ENCODE measurements at places on chromosomes 16 and 17. TPM values are rescaled to one million over a fixed set of nuclear protein-coding genes. Genes with fewer than 3 reads are reported as not detected.
A peak's percentile ranks its signal among the peaks of the same experiment; 100 is the strongest.

Gene CA10
- 0.30 TPM for total RNA-seq

Gene CSH2
- not detected for total RNA-seq

Gene RSKR
- total RNA-seq = 28.2 TPM

Gene KRTAP4-16
- not detected for total RNA-seq

Gene ABCA5
- total RNA-seq = 17.5 TPM

Gene FNDC8
- not detected for total RNA-seq

Gene HASPIN
- total RNA-seq = 31.2 TPM

DNA sequence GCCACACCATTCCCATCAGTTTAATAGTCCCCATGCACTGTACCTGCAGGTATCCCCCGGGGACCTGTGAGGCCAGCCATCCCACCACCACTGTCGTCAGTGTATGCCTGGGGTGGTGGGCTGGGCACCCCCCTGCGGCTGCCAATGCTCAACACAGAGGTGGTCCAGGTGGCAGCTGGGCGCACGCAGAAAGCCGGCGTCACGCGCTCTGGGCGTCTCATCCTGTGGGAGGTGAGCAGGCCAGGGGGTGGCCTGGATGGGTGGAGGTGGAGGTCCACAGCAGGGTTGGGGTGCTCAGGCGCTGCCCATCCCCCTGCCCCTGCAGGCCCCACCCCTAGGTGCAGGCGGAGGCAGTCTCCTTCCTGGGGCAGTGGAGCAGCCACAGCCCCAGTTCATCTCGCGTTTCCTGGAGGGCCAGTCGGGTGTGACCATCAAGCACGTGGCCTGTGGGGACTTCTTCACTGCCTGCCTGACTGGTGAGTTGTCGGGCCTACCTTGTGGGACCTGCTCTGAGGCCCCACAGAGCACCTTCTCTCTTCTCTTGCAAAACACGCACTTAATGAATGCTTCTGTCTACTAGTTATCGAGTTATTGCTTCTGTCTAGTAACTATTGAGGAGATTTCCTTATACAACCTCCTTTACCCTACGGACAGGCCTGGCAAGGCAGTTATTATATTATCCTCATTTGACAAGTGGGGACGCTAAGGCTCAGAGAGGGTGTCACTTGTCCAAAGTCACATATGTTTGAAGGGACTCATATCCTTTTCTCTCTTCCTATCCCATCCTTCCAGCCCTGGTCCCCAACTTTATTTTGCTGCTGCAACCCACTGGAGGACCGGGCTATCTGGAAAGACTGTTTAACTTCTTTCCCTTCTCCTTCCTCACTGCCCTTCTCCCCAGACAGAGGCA lies 5.8 kb upstream of the TRAF4 start:
- no peak overlapping the region for H3K4me3 ChIP-seq
- peaks cover 21% of the 10 kb centered on the region for H3K36me3 ChIP-seq

DNA sequence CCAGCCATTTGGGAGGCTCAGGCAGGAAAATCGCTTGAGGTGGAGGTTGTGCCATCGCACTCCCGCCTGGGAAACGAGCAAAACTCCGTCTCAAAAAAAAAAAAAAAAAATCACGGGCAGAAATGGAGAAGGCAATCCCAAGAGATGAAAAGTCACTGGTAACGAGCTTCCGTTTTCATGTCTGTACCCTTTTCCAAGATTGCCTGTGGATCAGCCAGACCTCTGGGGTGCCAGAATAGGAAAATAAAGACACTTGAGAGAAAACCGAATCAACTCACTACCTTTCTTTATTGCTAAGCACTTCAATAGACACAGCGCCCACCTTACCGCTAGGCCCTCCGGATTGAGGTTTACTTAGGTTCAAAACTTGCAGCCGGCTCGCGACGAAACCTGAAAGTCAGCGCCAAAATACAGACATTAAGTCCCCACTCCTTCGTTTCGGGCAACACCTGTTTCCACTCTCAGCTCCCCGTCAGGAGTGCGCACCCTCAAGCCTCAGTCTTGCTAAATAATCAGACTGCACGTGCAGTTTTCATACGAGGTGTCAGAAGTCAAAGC lies 970 bp upstream of the TRAF7 start:
- H3K4me1 ChIP-seq = peaks cover 46% of the 10 kb centered on the region

DNA sequence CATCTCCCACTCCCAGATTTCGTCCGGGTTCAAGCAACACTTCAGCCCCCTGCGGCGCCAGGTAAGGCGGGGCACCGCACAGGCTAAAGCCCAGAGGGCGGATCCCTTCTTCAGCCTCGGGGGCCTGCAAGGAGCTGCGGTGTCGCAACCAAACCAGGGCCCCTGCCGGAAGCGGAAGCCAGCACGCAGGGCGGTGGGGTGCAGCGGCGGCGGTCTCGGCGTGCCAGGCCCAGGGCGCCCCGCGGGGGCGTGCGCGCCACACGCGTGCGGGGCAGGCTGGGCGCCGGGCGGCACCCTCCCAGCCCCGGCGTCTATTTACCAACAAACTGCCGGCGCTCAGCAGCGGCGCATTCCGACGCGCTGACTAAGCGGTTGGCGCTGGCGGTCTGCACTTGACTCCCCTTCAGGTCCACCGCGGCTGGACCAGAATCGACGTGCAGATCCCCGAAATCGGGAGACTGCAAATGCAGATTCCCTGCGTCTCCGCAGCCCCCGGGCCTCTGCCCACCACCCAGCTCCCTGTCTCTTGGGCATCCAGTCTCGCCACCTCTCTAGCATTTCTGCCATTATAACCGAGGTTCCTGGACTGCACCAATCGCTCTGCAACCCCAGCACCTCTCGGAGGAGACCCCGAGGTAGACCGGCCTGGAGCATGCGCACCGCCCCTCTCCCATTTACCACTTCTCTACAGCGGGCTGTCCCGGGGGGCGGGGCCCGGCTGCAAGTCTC lies 421 bp upstream of the DLX4 start:
- H3K4me3 ChIP-seq = peak overlapping the region; percentile 76
- peak; percentile 84 for DNase-seq
- H3K4me1 ChIP-seq = peaks cover 34% of the 10 kb centered on the region
- peak overlapping the region; percentile 50 for H3K27ac ChIP-seq
- H3K36me3 ChIP-seq = peaks cover 2% of the 10 kb centered on the region

- no peak overlapping the region for H3K27ac ChIP-seq
- H3K27me3 ChIP-seq = no peaks in the 10 kb centered on the region
- no peak for DNase-seq
- no peaks in the 10 kb centered on the region for H3K36me3 ChIP-seq
Observed at GRCh38 chr16:52827456-52827855, 225.2 kb downstream of the CHD9NB start.

DNA sequence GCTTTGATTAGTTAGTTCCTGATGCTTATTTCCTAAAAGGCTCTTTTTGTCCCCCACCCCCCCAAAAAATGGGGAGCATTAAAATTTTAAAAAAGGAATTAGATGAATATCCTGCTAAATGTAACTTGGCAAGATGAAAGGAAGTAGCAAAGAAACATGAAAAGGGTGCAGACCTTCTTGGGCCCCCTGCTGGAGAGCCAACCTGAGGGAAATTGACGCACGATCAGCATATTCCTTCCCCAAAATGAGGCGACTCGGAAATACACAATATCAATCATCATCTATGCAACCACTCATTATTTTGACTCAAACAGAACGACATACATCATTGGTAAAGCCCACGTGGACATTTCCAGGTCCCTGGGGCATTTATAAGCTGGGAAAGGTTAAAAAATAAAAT lies 59.7 kb downstream of the GRIN2A start:
- no peak overlapping the region for H3K27ac ChIP-seq
- no peak overlapping the region for H3K4me3 ChIP-seq
- no peaks in the 10 kb centered on the region for H3K27me3 ChIP-seq
- no peaks in the 10 kb centered on the region for H3K4me1 ChIP-seq

DNA sequence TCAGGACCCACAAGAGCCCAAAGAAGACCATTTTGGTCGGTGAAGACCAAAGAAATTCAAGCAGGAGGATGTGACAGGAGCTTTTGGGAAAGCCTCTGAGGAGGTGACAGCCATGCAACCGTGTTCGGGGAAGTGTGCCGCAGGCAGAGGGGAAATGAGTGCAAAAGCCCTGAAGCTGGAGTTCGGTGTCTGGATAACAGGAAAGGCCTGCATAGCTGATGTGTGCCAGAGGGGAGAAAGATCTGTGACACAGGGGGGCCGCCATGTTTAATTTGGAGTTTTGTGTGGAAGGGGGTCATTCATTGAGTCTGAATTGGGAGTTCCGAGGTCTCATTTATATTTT lies 870 bp upstream of the ZC3H7A start:
- no peaks in the 10 kb centered on the region for H3K27me3 ChIP-seq
- peaks cover 58% of the 10 kb centered on the region for H3K4me1 ChIP-seq
- H3K36me3 ChIP-seq = peaks cover 21% of the 10 kb centered on the region
- H3K4me3 ChIP-seq = peak overlapping the region; percentile 92

- peaks cover 12% of the 10 kb centered on the region for H3K4me1 ChIP-seq
- H3K36me3 ChIP-seq = no peaks in the 10 kb centered on the region
- no peak overlapping the region for H3K27ac ChIP-seq
- H3K4me3 ChIP-seq = no peak overlapping the region
- H3K27me3 ChIP-seq = no peaks in the 10 kb centered on the region
Observed at GRCh38 chr16:83715217-83715920, 92.4 kb upstream of the HSBP1 start.

DNA sequence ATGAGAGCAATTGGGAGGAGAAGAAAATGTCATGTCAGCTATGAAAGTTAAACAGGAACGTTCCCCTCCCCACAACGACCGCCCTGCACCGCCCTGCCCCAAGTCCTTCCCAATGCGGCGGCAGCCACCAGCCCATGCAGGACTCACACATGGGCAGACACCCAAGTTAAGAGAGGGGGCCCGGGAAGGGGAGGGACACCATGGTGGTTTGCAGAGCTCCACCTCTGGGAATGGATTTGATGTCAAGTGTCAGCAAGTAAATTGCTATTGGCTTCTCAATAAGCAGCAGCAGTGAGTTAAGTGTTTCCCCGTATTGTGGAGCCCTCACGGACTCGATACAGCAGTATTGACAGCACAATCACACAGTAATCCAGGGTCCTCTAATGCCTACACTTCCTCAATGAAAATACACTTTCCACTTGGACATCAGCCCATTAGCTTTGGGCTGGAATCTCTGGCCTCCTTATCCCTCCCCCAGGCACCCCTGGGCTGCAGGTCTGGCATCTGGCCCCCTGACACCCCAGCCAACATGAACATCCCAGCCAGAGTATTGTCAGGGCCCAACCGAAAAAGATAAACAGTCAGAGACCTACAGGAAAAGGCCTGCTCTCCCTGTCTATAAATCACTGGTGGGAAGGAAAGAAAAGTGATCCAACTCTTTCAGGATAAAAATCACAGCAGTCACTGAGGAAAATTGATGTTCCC lies 22.6 kb downstream of the ZFHX3 start:
- H3K4me3 ChIP-seq = no peak overlapping the region
- no peaks in the 10 kb centered on the region for H3K27me3 ChIP-seq
- no peak overlapping the region for H3K27ac ChIP-seq
- H3K4me1 ChIP-seq = no peaks in the 10 kb centered on the region
- H3K36me3 ChIP-seq = no peaks in the 10 kb centered on the region
- DNase-seq = no peak

- no peaks in the 10 kb centered on the region for H3K36me3 ChIP-seq
- H3K27me3 ChIP-seq = peaks cover 29% of the 10 kb centered on the region
- peaks cover 13% of the 10 kb centered on the region for H3K4me1 ChIP-seq
- DNase-seq = peak; percentile 96
- peak within 1 kb of the TSS; percentile 86 for H3K27ac ChIP-seq
Observed at GRCh38 chr17:6443692-6444570, at the start of gene PIMREG. PIMREG (plus strand) TSS chr17:6444455; CDS start chr17:6445111, 656 bp downstream.

DNA sequence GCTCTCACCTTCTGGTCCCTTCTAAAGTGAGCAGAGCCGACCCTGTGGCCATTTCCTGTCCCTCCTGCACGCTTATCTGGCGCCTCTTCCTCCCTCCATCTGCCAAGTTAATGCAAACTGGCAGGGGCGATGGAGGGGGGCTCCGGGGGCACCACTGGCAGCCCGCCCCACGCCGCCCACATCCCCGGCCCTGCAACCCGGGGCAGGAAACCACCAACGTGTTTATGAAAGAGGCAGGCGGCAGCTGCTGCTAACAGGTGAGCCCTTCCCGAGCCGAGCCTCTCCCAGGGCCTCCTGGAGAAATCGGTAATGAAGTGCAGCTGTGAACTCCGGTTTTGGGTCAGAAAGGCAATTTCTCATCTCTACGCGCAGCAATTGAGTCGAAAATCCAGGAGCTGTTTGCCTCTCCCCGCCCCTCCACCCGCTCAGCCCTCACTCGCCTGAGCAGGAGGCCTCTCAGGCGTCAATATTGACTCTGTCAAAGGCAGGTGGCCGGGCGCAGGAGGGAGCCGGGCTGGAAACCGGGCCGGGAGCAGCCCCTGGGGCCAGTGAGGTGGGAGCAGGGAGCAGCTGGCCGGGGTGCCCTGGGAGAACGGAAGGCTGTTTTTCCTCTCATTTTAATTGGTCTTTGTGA lies 164.4 kb upstream of the GSE1 start:
- no peak overlapping the region for H3K4me3 ChIP-seq
- H3K36me3 ChIP-seq = no peaks in the 10 kb centered on the region
- peak overlapping the region; percentile 24 for H3K27ac ChIP-seq
- no peaks in the 10 kb centered on the region for H3K27me3 ChIP-seq
- DNase-seq = peak; percentile 48

- peaks cover 2% of the 10 kb centered on the region for H3K27me3 ChIP-seq
- no peaks in the 10 kb centered on the region for H3K4me1 ChIP-seq
- H3K36me3 ChIP-seq = no peaks in the 10 kb centered on the region
- no peak for DNase-seq
- H3K27ac ChIP-seq = no peak overlapping the region
Observed at GRCh38 chr17:5915337-5915736, 154.8 kb upstream of the WSCD1 start.

DNA sequence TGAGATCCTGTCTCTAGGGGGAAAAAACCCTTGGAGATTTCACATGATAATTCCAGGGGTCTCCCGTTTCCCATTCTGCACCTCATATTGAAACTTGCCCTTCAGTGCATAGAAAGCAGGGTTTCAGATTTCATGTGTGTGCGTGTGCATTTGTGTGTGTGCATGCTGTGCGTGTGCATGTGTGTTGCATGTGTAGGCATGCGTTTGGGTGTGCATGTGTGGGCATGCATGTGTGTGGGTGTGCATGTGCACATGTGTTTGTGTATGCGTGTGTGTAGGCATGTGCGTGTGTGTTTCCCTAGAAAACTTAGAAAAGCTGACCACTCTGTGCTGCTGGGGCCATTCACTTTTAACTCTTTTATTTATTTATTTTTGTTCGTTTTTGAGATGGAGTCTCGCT lies 40.0 kb downstream of the IL21R start:
- H3K4me1 ChIP-seq = peaks cover 20% of the 10 kb centered on the region
- no peak overlapping the region for H3K4me3 ChIP-seq
- no peak overlapping the region for H3K27ac ChIP-seq
- H3K27me3 ChIP-seq = no peaks in the 10 kb centered on the region

GRCh38 chr16:24203675-24204074 lies 52.5 kb upstream of the CACNG3 start:
- H3K4me3 ChIP-seq = no peak overlapping the region
- no peak for DNase-seq
- peaks cover 32% of the 10 kb centered on the region for H3K36me3 ChIP-seq
- no peak overlapping the region for H3K27ac ChIP-seq
- H3K4me1 ChIP-seq = no peaks in the 10 kb centered on the region
- no peaks in the 10 kb centered on the region for H3K27me3 ChIP-seq

Data from activated CD8-positive, alpha-beta memory T cell treated with anti-CD3 and anti-CD28 coated beads, Interleukin-2, amount 10 ng/mL, durations not matched to agents 7 days and 5 days (primary cell).